ENCODE measurements at places on chromosomes 11 and 22.
A peak's percentile ranks its signal among the peaks of the same experiment; 100 is the strongest.

GRCh38 chr11:78132475-78132874 is 7.0 kb downstream of the ALG8 start:
- peaks cover 25% of the 10 kb centered on the region for H3K36me3 ChIP-seq
- H3K27ac ChIP-seq = no peak overlapping the region
- H3K27me3 ChIP-seq = no peaks in the 10 kb centered on the region
- H3K4me3 ChIP-seq = no peak overlapping the region

- peaks cover 3% of the 10 kb centered on the region for H3K27me3 ChIP-seq
- no peak overlapping the region for H3K4me3 ChIP-seq
- H3K36me3 ChIP-seq = no peaks in the 10 kb centered on the region
- H3K27ac ChIP-seq = no peak overlapping the region
- H3K4me1 ChIP-seq = no peaks in the 10 kb centered on the region
Observed at GRCh38 chr22:22195265-22196017, 49.1 kb upstream of the VPREB1 start.

DNA sequence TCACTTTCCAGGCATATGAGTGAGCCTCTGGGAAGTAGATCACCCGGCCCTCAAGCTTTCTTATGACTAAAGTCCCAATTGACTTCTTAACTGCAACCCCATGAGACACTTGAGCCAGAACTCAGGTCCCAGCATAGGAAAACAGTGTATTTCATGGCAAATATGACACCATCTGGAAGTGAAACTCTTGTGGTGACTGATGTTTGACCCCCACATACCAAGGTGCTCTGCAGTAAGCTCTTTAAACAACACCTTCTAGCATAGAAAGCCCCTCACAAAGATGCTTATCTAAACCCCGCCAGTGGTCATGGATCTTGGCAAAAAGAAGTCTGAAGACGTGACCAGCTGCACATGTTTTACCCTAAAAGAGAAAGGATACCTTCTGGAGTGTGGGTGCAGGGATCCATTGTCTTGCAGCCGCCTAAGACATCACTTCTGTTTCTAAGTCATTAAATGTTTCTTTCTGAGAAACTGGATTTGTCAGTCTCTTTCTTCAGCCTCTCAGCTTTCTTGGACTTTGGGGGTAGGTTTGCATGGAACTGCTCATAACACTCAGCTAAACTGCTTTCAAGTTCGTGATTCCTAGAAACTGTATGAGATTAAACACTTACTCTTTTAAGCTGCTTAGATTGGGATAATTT is 7.4 kb upstream of the PELI3 start:
- H3K4me3 ChIP-seq = no peak overlapping the region
- peaks cover 28% of the 10 kb centered on the region for H3K4me1 ChIP-seq
- no peaks in the 10 kb centered on the region for H3K27me3 ChIP-seq
- no peak overlapping the region for H3K27ac ChIP-seq
- H3K36me3 ChIP-seq = no peaks in the 10 kb centered on the region
- no peak for DNase-seq

- H3K36me3 ChIP-seq = peaks cover 46% of the 10 kb centered on the region
- DNase-seq = no peak
- H3K4me1 ChIP-seq = no peaks in the 10 kb centered on the region
- H3K27ac ChIP-seq = no peak overlapping the region
Observed at GRCh38 chr11:65295001-65295400, 19.7 kb upstream of the CDC42EP2 start.

GRCh38 chr11:131471976-131472375 is 101.6 kb downstream of the NTM start:
- H3K27ac ChIP-seq = no peak overlapping the region
- no peaks in the 10 kb centered on the region for H3K4me1 ChIP-seq
- no peaks in the 10 kb centered on the region for H3K36me3 ChIP-seq
- H3K4me3 ChIP-seq = no peak overlapping the region
- DNase-seq = no peak

GRCh38 chr22:35215993-35216392 is 41.3 kb upstream of the HMGXB4 start:
- no peak overlapping the region for H3K27ac ChIP-seq
- H3K4me3 ChIP-seq = no peak overlapping the region
- H3K4me1 ChIP-seq = no peaks in the 10 kb centered on the region
- no peaks in the 10 kb centered on the region for H3K36me3 ChIP-seq

GRCh38 chr11:93444617-93445073 is 98.5 kb downstream of the SMCO4 start:
- no peak overlapping the region for H3K27ac ChIP-seq
- peak; percentile 6 for DNase-seq
- H3K4me3 ChIP-seq = no peak overlapping the region
- peaks cover 17% of the 10 kb centered on the region for H3K27me3 ChIP-seq
- no peaks in the 10 kb centered on the region for H3K4me1 ChIP-seq
- no peaks in the 10 kb centered on the region for H3K36me3 ChIP-seq

GRCh38 chr11:115676768-115677167 is 172.6 kb upstream of the CADM1 start:
- H3K27ac ChIP-seq = no peak overlapping the region
- no peaks in the 10 kb centered on the region for H3K36me3 ChIP-seq

GRCh38 chr22:26428515-26429457 is at the start of gene ASPHD2:
Gene ASPHD2, plus strand, starts transcription at chr22:26429260. Its CDS starts 4,356 bp downstream, at chr22:26433616.
- peak within 1 kb of the TSS; percentile 94 for H3K4me3 ChIP-seq
- H3K4me1 ChIP-seq = peaks cover 51% of the 10 kb centered on the region
- DNase-seq = peak; percentile 83
- H3K27me3 ChIP-seq = peaks cover 4% of the 10 kb centered on the region

DNA sequence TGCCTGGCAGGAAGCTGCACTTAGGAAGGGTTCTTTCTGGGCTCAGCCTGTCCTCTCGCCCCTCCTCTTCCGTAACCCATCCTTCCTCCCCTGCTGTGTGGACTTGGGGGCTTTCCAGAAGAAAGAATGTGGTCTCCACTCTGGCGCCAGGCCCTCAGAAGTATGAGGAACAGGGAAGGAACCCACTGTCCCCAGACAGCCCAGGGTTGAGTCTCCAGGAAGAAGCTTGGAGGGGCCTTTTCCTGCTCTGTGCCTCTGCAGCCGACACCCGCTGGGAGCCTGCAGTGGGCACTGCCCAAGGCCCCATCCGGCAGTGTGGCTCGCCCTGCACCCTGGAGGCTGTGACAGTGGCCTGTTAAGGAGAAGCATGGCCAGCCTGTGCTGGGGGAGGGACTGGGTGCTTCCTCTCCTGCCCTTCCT is 112.6 kb downstream of the ST3GAL4 start:
- H3K36me3 ChIP-seq = no peaks in the 10 kb centered on the region
- peaks cover 18% of the 10 kb centered on the region for H3K4me1 ChIP-seq
- DNase-seq = no peak

DNA sequence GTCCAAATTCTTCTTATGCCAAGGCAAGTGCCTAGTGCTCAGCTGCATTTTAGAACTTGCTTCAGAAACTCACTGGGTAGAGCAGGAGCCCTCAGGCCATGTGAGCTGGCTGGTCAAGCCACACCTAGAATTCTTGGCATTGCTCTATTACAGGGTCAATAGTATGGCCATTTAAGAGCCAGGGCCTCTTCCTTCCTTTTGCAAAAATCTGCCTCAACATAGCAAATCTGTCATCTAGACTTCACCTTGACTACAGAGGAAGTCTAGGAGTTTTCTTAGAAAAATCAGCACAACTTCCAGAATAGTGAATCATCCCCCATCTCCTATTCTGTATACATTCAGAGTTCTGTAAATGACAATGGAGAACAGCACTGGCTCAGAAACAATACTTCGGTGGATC is 112.0 kb upstream of the TTC12 start:
- no peak for DNase-seq
- no peak overlapping the region for H3K27ac ChIP-seq
- H3K27me3 ChIP-seq = peaks cover 8% of the 10 kb centered on the region

- no peaks in the 10 kb centered on the region for H3K27me3 ChIP-seq
- no peak overlapping the region for H3K4me3 ChIP-seq
- DNase-seq = no peak
- H3K27ac ChIP-seq = peak overlapping the region; percentile 56
- peaks cover 55% of the 10 kb centered on the region for H3K36me3 ChIP-seq
Observed at GRCh38 chr11:44592125-44592940, 26.9 kb downstream of the CD82 start.

DNA sequence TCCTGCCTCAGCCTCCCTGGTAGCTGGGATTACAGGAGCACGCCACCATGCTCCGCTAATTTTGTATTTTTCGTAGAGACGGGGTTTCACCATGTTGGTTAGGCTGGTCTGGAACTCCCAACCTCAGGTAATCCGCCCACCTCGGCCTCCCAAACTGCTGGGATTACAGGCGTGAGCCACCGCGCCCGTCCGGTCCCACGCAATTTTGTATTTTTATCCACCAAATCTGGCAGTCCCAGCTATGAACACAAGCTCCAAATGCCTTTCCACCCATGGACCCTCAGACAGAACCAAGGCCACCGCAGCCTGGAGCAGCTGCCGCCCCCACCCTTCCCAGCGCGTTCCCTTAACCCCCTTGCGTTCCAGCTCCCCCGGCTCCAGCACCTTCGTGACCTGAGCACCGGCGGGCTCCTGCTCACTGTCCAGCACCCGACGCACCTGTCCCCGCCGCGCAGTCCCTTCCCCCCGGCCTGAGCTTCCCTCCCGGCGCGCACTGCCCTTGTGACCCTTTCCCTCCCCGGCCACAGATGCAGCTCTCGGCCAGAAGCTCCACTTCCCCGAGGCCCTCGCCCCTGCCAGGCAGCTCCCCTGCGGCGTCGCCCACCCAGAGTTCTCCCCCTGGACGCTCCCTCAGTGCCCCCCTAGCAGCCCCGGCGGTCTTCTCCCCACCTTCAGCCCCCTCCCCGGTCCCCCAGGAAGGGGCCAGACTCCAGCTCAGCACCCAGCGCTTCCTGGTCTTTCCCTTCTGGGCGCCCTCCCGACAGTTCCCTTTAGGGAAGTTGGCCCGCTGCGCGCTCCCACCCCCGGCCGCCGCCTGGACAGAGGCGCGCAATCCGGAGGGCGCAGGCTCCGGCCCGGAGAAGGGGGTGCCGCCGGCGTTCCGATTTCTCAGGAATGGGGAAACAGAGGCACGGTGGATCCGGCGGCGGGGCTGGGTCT is 5.6 kb upstream of the ZBED4 start:
- no peak for DNase-seq
- peaks cover 8% of the 10 kb centered on the region for H3K27me3 ChIP-seq
- H3K4me1 ChIP-seq = peaks cover 17% of the 10 kb centered on the region
- no peaks in the 10 kb centered on the region for H3K36me3 ChIP-seq
- peak overlapping the region; percentile 19 for H3K4me3 ChIP-seq

DNA sequence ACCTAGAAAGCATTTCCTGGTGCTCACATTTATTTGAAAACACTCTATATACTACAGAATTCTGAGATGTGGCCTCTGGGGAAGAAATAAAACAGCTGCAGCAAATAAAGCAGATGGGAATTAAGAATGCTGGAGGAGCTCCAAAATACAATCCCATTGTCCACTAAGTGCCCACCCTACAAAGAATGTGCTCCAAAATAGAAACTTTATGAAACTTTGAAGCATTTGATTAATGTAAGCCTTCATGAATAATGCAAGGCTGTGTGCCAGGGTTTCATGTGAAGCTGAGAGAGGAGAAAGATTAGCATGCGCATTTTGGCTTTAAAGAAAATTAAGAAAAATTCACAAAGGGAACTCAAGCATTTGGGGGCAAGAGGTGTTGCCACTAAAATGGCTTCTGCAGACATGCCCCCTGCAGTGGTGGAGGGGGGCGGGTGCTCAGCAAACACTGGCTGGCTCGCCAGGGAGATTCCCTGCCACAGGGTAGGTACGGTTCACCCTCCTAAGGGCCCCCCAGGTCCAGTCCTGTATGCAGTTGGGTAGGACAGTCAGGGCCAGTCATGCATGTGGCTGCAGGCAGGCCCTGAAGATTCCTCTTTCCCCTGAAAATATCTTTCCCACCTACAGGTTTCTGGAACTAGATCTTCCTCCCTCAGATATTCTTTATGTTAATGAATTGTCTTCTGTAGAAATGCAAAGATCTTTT is 46.6 kb upstream of the RCN1 start:
- H3K4me3 ChIP-seq = no peak overlapping the region
- peaks cover 22% of the 10 kb centered on the region for H3K27me3 ChIP-seq
- H3K27ac ChIP-seq = no peak overlapping the region
- no peaks in the 10 kb centered on the region for H3K36me3 ChIP-seq
- DNase-seq = no peak
- no peaks in the 10 kb centered on the region for H3K4me1 ChIP-seq

GRCh38 chr11:117091753-117092477 is 6.3 kb downstream of the SIK3 start:
- no peak for DNase-seq
- H3K36me3 ChIP-seq = peaks cover 10% of the 10 kb centered on the region
- H3K4me3 ChIP-seq = no peak overlapping the region
- H3K27me3 ChIP-seq = no peaks in the 10 kb centered on the region
- peaks cover 82% of the 10 kb centered on the region for H3K4me1 ChIP-seq

- H3K4me3 ChIP-seq = no peak overlapping the region
- H3K27ac ChIP-seq = peak overlapping the region; percentile 20
- peaks cover 4% of the 10 kb centered on the region for H3K36me3 ChIP-seq
- H3K27me3 ChIP-seq = no peaks in the 10 kb centered on the region
- peak; percentile 10 for DNase-seq
Observed at GRCh38 chr11:58640386-58641023, 18.0 kb downstream of the CNTF start.

- no peaks in the 10 kb centered on the region for H3K27me3 ChIP-seq
- peaks cover 1% of the 10 kb centered on the region for H3K36me3 ChIP-seq
- H3K27ac ChIP-seq = no peak overlapping the region
- H3K4me3 ChIP-seq = no peak overlapping the region
- no peak for DNase-seq
Observed at GRCh38 chr11:1876361-1877063, 15.2 kb downstream of the PRR33 start.

- no peaks in the 10 kb centered on the region for H3K4me1 ChIP-seq
- H3K36me3 ChIP-seq = no peaks in the 10 kb centered on the region
- peaks cover 27% of the 10 kb centered on the region for H3K27me3 ChIP-seq
- DNase-seq = no peak
- no peak overlapping the region for H3K4me3 ChIP-seq
- no peak overlapping the region for H3K27ac ChIP-seq
Observed at GRCh38 chr11:13102865-13103539, 93.9 kb downstream of the RASSF10 start.

- peak overlapping the region; percentile 77 for H3K27ac ChIP-seq
- H3K36me3 ChIP-seq = peaks cover 25% of the 10 kb centered on the region
- no peaks in the 10 kb centered on the region for H3K27me3 ChIP-seq
- H3K4me3 ChIP-seq = peak overlapping the region; percentile 99
Observed at GRCh38 chr11:28110108-28110820, 2.1 kb downstream of the METTL15 start.

DNA sequence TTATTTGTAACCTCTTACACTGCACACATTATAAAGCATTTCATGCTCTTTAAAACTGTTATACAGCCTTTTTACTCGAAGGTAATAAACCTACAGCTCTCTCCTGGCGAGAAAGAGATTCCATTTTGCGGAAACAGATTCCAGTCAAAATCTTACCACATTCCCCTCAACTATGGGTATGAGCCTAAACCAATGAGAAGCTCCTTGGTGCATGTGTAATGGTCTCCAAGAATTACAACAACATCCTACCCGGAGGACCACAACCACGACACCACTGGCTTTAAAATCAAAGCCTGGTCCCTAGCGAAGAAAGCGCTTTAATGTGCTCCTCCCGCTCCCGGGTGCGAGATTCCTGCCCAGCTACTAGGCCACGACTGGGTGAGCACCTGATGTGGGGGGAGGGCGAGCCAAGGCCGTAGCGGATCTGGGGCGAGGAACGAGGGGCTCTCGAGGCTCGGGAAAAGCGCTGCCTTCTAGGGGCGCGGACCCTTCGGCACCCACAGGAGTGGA is 821 bp downstream of the CELF1 start:
- peak overlapping the region; percentile 95 for H3K27ac ChIP-seq
- H3K27me3 ChIP-seq = no peaks in the 10 kb centered on the region
- peaks cover 47% of the 10 kb centered on the region for H3K4me1 ChIP-seq

- H3K36me3 ChIP-seq = no peaks in the 10 kb centered on the region
- H3K4me1 ChIP-seq = peaks cover 50% of the 10 kb centered on the region
- H3K27ac ChIP-seq = no peak overlapping the region
- no peaks in the 10 kb centered on the region for H3K27me3 ChIP-seq
- no peak overlapping the region for H3K4me3 ChIP-seq
Observed at GRCh38 chr11:83007909-83008580, 63.7 kb downstream of the RAB30 start.
